Thoracic aorta (tissue), 2 donors: ENCODE measurements at places on chromosomes 3 and 15. TPM values are rescaled to one million over a fixed set of nuclear protein-coding genes. Genes with fewer than 3 reads are reported as not detected.

EBLN2 gene
- total RNA-seq = 6.9 TPM

LRRC34 gene
- 4.5 TPM for total RNA-seq

PFKFB4 gene
- total RNA-seq = 8.5 TPM

AADACL2 gene
- total RNA-seq = not detected

TM4SF18 gene
- total RNA-seq = 4.9 TPM

KNSTRN gene
- total RNA-seq = 5.8 TPM

APOD gene
- total RNA-seq = 153 TPM

GPR149 gene
- not detected for total RNA-seq

TRPM1 gene
- not detected for total RNA-seq

GRCh38 chr15:38062696-38063095 lies 128.3 kb downstream of the TMCO5A start:
- no peak for DNase-seq

DNA sequence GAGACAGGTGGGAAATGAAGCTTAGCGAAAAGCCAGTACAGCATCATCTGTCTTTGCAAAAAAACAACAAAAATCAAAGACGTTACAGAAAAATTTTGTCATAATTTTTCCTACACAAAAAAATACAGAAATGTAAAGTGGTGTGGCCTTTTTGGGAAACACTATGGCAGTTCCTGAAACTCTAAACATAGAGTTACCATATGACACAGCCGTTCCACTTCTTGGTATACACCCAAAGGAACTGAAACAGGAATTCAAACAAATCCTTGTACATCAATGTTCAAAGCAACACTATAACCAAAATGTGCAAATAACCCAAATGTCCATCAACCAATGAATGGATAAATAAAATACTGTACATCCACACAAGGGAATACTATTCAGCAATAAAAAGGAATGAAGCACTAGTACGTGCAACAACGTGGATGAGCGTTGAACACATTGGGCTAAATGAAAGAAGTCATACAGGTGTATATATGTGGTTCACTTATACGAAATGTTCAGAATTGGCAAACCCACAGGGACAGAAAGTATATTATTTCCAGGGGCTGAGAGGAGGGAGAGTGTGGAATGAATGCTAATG lies 46.8 kb downstream of the GLB1 start:
- no peak for DNase-seq

- peak; percentile 67 for DNase-seq
These were observed 17.5 kb upstream of the FANCD2 start for GRCh38 chr3:10008588-10009344.

GRCh38 chr3:117011687-117012250 lies 302.2 kb downstream of the TUSC7 start:
- no peak for DNase-seq

DNA sequence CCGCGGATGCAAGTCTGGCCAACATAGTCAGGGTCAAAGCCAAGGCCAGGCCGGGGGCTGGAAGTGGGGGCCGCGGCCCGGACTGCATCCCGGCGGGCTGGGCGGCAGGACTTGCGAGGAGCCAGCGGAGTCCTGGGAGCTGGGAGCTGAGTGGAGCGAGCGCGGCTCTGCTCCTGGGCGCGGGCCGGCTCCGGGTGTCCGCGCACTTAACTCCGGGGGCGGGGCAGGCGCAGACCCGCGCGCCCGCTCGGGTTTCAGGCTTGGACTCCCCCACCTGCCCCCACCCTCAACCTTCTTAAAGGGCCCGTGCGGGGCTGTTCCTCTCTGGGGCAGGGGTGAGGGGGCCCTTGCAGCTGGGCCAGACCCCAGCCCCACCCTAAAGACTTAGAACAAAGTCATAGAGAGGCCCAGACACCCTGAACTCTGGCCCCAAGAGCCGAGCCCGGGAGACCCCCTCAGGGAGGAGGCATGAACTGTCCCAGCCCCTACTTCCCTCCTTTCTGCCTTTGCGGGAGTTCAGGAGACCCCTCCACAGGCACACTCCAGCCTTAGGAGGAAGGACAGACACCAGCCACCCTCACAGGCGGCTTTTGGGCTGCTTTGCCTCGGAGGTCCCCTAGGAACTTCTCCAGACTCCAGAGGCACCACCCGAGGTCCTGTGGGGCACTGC lies at the start of gene CSPG4:
Gene CSPG4, minus strand, starts transcription at position 181 of the 670 bp plus-strand sequence. Its CDS starts 93 bp downstream, at position 88.
- DNase-seq = no peak

GRCh38 chr3:26655231-26655630 lies 32.7 kb downstream of the LRRC3B start:
- DNase-seq = no peak

DNA sequence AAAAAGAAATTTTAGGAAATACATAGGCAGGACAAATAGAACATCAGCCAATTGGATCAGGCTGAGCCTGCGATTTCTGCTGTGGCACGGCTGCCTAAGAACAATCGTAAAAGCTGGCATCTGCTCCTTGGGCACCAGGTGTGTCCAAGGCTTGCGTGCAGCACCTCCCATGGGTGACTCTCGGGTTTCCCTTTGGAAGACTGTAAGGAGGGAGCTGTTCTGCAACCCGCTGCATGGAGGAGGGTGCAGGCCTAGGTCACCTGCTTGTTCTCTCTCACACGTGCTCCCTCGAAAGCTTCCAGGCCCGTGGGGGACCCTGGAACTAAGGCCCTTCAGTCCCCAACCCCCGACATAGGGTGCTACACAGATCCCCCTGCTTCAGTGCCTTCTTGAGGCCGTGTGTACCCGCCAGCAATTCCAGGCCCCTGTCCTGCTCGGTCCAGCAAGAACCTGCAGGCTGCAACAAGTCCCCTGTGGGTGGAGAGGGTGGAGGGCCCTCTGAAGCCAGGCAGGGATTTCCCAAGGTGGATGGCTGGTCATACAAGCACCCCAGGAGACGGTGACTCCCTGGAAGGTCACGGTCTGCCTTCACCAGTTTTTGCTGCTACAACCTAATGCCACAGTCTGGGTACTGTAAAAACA lies 3.4 kb downstream of the GP9 start:
- DNase-seq = no peak

GRCh38 chr3:9244495-9245183 lies 4.8 kb downstream of the SRGAP3 start:
- no peak for DNase-seq

GRCh38 chr3:87227835-87228144 lies 681 bp downstream of the CHMP2B start:
- DNase-seq = no peak

DNA sequence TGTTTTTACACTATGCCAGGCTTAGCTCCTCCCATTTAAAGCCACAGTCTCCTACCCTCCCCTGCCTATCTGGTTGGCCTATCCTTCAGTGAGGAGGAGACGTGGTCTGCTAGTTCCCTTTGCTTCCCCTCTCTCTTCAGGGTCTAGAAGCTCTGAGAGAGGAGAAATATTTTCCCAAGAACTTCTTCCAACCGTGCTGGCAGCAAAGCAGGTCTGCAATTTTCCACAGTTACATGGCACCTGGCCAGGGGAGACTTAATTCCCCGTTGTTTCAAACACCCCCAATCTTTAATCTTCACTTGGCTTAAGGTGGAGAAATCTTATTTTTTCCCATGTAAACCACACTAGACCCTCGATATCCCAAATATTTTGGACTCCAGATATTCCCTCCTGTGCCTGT lies 149.5 kb upstream of the MCTP2 start:
- DNase-seq = no peak

DNA sequence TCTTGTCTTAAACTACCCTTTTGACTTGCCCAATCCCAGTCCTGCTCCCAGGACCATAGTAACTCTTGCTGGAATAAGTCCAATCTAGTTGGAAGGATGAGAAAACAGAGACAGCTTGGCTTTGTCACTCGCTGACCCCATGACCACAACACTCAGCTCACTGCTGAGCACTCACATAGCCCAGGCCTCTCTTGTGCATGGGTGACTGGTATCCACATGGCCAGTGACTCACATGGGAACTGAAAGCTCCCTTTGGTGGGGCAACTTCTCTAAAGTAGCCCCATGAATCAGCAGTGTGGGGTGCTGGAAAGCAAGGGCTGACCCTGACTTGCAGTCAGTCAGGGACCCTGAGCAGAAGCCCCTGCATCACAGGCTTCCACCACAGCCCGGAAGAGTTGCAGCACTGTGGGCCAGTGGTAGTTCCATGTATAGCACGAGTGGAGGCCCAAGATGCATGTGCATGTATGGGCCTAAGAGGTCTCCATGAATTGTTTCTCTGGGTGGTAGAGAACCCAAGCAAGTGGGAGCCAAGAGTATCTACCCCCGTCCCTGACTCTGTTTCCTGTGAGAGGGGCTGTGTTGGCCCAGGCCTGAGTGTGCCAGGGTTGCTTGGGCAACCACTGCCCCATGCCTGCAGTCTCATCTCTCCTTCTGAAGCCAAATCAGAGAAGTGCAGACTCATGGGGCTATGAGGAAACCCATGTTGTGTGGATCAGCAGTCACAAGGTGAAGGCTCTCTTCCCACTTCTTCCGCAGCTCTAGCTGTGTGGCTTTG lies 62.1 kb upstream of the XCR1 start:
- peak; percentile 63 for DNase-seq

DNA sequence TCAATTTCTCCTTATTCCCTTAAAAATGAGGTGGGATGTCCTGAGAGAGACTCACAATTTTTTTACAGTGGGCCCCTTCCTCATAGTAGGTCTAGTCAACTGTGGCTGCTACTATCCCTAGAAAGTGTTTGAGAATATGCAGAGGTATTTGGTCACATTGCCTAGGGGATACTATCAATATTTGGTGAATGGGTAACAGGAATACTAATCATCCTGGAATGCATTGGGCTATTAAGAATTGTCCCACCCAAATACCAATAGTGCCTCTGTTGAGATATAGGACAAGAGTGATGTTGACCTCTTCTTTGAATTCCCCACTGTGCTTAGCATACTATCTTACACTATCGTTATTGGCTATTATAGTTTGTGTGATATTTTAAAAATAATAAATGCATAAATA lies 389.4 kb downstream of the DIPK2A start:
- no peak for DNase-seq

GRCh38 chr3:12585970-12586369 lies 29.1 kb downstream of the MKRN2 start:
- DNase-seq = no peak

DNA sequence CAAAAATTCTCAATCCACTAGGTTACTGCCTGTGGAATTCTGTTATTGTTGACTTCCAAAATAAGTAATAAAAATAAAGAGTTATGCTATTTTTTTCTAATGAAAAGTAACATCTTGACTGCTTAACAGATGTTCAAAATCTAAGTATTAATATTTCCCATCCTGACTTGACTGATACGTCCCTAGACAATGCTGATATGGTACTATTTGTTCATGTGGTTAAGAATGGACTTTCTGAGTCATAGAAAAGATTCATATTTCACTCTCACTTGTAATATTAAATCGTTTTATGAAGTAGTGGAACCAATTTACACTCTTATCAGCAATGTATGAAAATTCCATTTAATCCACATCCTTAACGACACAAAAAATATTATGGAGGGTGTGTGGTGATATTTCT lies 104.8 kb upstream of the PLSCR5 start:
- DNase-seq = no peak

GRCh38 chr3:88812576-88812975 lies 294.8 kb upstream of the EPHA3 start:
- DNase-seq = no peak

DNA sequence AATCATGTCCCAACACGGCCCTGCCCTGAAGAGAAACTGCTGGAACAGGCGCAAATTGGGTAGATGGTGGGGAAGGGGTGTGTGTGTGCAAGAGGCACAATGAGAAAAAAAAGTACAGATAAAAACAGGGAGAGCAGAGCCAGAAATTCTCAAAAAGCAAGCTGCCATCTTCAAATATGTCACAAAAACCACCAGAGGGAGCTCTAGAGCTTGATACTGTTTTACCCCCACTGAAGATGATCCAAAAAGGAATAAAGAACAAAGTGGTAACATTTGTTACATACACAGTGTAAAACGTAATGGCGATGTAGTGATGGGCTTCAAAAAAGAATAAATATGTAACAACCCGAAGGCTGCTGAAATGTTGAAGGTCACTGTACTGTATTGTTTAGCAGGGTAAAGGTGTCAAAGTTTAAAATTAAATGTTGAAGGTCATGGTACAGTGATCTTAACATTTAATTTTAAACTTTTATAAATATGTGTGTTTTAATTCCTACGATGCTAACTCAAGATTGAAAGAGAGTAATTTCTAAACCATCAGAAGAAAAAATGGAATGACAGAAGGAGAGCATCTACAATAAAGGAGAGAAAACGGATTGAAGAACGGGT lies 6.0 kb downstream of the SNRPA1 start:
- no peak for DNase-seq

DNA sequence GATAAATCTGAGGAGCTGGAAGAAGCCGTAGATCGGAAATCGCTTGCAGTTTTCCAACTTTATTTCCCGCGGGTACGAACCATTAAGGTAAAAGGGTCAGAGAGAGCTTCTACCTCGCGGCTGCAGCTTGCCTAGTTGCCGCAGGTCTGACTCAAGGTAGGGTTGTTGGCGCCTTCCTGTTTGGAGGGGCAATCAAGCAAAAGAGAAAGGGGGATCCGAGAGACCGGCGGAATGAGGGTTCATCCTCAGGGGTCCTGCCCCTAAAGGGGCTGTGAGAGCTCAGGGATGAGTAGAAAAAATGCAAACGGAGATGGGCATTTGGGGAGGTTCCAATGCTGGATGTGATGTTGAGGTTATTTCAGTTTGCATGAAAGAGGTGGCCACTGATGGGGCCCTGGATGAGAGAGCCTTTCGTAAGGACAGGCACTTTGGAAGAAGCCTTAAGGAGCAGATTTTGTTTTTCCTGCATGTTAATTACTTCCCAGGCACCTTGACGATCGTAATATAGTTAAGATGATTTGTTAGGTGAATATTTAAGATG lies 265.4 kb downstream of the CGGBP1 start:
- DNase-seq = no peak

- no peak for DNase-seq
These were observed 59.9 kb downstream of the OXSM start for GRCh38 chr3:25849641-25850385.

DNA sequence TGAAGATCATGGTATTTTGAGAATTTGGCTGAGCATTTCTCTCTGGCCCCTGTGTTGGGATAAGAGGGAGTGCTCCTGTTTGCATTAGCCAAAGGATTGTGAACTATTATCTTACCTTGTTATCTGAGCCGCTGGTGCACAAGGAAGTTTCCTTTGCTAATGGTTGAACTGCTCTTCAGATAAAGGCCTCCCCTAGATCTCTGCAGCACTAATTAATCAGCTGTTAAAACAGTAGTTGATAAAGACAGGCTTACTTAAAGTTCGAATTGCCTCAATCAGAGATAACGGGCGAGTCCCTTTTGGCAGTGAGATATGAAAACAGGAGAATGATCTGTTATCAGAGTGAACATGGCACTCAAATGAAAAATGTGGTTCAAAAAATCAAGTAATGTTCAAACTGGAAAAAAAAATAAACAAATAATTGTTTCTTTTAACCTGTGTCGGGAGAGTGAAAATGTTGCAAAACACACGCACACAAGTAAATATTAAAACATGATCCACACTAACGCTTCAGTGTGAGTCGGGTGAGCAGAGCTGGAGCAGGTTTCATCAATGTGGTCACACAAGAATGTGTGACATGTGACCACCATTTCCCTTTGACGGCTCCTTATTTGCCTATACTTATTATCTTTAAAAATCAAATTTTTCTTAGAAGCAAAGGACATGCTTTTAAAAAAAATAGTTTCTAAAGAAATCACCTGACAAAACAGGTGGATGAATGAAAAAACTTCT lies 469.1 kb downstream of the SOX2 start:
- no peak for DNase-seq

- no peak for DNase-seq
These were observed 70.7 kb downstream of the DCLK3 start for GRCh38 chr3:36693670-36694069.
